ENCODE measurements at places on chromosomes 3 and 15.

DNA sequence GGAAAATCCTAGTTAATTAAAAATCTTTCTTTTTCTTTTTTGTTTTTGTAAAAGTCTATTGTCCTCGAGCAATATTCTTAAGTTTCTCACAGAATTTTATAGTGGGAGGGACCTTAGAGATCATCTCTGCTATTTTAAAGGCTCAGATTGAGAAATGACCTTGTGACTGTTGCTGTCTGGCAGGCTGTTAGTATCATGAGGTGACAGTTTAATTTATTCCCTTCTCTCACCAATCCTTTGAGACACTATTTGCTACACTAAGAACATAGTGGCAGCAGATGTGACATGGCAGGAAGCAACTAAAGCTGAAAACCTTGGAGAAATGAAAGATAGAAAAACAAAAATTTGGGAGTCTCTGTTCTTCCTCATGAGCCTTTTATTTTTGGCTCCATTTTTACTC lies 24.9 kb downstream of the APPL1 start:
- no peak for DNase-seq

DNA sequence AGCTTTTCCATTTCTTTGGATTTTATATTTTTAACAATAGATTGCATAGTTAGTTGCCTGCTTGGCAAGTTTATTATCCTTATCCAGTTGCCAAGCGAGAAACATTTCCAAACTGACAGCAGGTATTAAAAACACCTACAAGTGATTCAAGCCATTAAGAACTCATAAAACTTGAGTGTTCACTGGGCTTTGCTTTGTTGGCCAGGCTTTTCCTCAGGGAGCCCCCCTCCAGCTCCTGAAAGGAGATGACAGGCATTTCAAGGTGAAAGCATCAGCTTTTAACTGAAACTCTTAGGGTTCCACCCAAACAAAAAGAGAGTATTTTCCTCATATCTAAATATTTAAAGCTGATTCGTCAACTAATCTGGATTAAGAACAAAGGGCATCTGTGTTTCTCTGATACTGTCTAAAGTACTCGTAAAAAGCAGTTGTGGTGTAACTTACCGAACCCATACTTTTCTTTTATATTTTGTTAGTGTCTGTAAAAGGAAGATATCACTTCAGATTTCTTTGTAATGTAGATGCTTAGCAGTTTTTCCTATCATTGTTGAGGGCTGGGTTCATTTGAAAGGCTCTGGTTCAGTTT lies 363.4 kb downstream of the OTOL1 start:
- no peak for DNase-seq

- DNase-seq: no peak
These were observed 152.8 kb downstream of the UACA start for GRCh38 chr15:70610541-70610940.

- DNase-seq: no peak
These were observed 226.8 kb downstream of the LPP start for GRCh38 chr3:188380722-188381121.

GRCh38 chr3:71185733-71186455 lies 397.6 kb downstream of the FOXP1 start:
- peak; percentile 56 for DNase-seq

DNA sequence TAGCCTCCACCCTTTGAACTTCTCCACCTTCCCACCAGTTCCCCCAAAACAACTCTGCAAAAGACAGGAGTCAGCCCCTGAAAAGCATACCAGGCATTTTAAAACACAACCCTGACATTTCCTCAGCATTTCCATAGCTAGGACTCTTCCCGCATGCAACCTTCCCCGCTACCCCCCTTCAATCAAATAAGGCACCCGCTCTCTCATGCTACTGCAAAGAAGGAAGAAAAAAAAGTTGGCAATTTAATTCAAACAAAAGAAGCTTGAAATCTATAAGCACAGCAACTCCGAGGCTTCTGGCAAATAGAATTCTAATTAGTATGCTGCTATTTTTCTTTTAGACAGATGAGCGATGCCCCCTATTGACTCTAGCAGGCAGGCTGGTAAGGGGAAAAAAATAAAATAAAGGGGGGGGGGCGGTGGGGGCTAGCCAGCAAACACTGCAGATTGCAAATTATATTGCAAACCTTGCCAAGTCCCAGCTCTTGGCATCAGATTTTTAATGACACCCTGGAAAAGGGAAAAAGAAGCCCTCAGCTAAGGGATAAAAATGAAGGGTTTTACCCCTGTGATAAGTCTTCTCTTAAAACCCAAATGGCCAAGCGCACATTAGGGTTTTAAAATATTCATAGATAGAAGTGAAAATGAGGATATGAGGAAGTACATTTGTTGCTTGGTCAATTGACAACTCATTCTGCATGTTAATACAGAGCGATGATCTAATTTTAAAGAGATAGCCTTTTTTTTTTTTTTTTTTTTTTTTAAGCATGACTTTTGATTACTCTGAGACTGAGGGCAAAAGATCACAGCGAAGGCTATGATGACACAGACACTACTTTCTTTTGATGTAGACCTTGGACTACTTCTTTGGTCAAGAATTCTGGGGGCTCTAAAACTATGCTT lies 255.2 kb downstream of the NR2F2 start:
- no peak for DNase-seq

DNA sequence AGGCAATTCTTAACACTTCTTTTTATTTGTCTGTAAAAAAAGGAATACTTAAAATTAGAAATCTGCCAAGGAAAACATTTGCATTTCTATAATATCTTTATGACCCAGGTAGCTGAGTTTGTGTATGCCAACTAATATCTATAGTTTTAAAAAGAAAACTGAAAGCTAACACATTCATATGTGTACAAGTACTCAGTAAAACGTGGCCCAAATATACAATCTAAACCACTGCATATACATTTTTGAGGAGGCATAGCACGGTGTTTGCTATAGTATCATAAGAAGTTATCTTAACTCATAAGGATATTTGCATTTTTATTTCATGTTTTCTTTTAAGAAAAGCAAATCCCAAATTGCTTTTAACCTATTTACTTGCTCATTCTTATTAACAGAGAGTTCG lies 172.7 kb downstream of the ZBTB20 start:
- no peak for DNase-seq

- DNase-seq: no peak
These were observed 69.1 kb upstream of the TSEN2 start for GRCh38 chr3:12415014-12415680.

DNA sequence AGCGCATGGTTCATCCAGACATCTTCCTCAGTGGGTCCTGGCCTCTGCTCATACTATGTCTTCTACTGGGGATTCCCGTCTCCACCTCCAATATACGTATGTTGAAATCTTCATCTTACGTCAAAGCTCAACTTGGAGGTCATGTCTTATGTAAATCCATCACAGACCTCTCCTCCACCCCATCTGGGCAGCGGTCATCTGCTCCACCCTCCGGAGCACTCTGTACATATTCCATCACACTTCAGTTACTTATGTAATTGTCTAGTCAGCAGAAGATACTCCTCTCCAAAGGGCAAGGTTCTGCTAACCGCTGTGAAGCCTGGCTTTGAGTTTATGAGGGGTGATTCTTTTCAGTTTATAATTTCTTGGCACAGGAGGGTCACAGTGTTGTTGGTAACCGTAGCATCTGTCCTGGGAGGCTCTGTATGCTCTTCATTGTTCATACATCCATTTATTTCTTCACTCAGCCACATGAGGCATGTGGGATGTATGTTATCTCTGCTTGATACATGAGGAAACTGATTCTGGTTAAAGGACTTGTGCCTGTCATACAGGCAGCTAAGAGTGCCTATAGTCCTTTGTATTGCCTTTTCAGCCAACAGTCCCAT lies 22.1 kb downstream of the MAP2K1 start:
- DNase-seq: no peak

- DNase-seq: peak; percentile 62
These were observed 7.4 kb downstream of the EDEM1 start for GRCh38 chr3:5194801-5195509.

- DNase-seq: no peak
These were observed 32.4 kb downstream of the BTD start for GRCh38 chr3:15633766-15634598.

DNA sequence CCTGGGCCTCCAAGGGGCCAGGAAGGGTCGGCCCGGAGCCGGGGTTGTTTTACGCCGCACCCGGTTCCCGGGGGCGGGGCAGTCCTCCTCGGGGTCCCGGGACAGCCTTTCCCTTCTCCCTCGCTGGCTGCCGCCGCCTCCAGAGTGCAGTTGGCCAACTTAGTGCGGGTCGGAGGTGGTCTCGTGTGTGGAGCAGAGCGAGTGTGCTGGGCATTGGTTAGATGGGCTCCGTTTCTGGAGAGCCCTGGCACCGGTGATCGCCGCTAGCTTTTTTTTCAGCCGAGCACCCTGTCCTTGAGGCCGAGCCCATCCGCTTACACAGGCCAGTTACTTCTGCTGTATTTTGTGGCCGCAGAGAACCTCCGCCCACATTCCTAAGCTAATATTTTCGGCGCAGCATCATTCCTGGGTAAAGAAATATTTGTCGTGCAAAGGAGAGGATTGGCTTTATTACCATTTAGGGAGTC lies 585 bp downstream of the KIF23 start:
- peak; percentile 77 for DNase-seq

DNA sequence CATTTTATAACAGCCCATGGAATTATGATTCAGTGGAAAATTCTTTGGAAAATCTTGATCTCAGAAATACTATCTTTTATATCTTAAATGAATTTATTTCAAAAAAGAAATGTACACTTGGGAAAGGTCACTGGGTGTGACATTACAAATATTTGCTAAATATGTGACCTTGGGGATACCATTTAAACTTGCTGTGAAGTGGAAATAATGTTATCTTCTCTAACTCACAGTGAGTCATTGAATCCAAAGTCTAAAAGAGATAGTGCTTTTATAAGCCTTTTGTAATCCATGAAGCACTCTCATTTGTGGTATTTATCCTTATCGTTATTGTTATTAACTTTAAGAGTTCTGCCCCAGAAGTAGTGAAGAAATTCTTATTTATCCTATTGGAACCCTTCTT lies 289.8 kb upstream of the SEMA6D start:
- DNase-seq: no peak

GRCh38 chr3:152350139-152350538 lies 81.4 kb downstream of the MBNL1 start:
- no peak for DNase-seq

GRCh38 chr3:161599697-161600096 lies 103.1 kb downstream of the OTOL1 start:
- DNase-seq: no peak

- DNase-seq: no peak
These were observed 2.1 kb upstream of the SMCO1 start for GRCh38 chr3:196517162-196517800.

DNA sequence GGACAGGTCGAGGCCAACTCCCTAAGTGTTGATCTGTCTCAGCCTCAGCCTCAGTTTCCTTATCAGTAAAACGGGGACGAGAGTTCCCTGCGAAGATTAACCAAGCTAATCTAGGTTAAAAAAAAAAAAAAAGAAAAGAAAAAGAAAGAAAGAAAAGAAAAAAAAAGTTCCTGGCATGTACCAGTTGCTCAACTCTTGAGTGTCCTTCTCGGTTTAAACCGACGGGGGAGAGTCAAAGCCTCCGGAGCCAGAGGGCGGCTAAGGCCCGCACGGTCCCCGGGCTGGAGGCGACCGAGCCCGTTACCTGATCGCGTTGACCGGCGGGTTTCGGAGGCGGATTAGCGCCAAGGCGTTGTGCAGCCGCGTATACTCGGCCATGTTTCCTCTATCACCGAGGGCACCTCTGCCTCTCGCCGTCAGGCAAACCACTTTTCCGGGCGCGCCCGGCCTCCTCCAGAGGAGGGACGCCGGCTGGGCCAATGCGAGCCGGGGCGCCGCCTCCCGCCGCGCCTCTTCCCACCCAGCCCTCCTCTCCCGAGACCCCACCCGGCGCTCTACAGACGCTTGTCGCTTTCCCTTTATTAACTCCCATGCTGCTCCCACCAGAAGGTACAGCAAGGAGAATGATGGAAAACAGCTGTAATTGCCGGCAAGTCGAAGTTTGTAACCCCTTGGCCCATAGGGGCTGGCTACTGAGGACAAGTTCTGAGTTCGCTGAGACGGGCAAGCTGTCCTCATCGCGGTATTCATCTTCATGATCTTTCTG lies at the start of gene EHHADH:
Gene EHHADH, minus strand, starts transcription at position 405 of the 766 bp plus-strand sequence. Its CDS starts 27 bp downstream, at position 378.
- peak; percentile 58 for DNase-seq

DNA sequence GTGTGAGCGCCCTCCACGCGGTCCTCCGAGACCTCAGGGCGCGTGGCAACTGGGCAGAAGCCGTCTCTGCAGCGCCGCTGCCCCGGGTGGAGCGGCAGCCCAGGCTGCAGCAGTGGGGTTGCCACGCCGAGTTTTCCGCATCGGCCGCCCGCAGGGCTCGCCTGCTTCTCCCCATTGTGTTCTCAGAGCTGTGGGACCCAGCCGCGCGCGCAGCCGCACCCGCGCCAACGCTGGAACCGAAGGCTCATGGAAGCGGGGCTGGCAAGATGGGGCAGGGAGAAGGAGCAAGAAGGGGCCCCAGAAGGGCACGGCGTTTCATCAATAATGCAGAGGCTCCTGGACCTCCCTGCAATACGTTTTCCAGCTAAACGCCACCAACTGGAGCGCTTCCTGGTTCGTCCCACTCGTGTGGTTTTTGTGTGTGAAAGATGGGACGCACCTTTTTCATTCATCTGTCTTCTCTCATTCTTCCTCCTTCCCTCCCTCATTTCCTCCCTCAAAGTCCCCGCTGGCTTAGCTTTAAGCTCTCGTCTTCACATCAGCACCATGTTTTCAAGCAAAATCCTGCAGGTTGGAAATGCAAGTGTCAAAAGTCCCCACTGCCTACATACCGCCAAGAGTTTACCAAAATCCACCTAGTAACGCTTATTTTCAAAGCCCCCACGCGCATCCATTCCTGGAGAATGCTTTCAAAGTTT lies 1.2 kb downstream of the ROBO1 start:
- no peak for DNase-seq

GRCh38 chr3:113225286-113225685 lies 13.9 kb downstream of the BOC start:
- no peak for DNase-seq

GRCh38 chr3:188604651-188605050 lies 450.7 kb downstream of the LPP start:
- no peak for DNase-seq

- no peak for DNase-seq
These were observed 97.7 kb upstream of the WNT5A start for GRCh38 chr3:55584716-55585368.

GRCh38 chr3:103752986-103753385 lies 1318.2 kb downstream of the ZPLD1 start:
- no peak for DNase-seq

DNA sequence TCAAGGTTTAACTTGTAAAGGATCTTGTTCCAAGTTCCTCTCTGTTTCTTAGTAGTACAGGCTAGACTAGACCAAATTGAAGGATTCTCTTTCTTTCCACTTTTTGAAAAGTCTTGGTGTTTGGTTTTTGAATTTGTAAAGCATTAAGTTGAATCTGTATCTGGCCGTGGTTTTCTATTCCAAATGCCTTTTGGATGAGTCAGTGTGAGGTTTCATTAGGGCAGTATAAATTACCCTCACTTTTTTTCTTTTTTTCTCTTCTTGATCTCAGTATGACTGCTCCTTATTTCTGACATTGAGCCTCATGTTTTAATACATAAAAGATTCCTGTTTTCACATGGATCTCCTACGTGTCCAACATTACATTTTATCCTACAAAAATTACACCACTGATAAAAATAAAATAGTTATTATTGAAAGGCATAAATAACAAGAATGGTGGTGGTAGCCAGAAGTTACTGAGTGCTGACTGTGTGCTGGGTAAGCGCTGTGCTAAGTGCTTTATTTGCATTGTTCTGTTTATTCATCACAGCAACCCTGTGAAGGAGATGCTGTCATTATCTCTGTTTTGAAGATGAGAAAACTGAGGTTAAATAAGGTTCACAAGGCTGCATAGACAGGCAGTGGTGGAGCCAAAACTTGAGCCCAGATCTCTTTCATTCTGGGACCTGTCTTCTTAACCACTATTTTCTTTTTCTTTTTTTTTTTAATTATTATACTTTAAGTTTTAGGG lies 48.3 kb downstream of the MITF start:
- DNase-seq: peak; percentile 77

GRCh38 chr3:26825454-26825853 lies 202.9 kb downstream of the LRRC3B start:
- DNase-seq: no peak
